ENCODE measurements at places on chromosomes 1 and 21.
A peak's percentile ranks its signal among the peaks of the same experiment; 100 is the strongest.

- DNase-seq: no peak
Measured at GRCh38 chr1:29953961-29954360, 717.6 kb downstream of the PTPRU start.

GRCh38 chr21:16538405-16538804 is 808.6 kb downstream of the USP25 start:
- no peak for DNase-seq

GRCh38 chr1:13823126-13823880 is 123.3 kb downstream of the PRDM2 start:
- no peak for DNase-seq

GRCh38 chr1:245108246-245108645 is 46.5 kb upstream of the KIF26B start:
- no peak for DNase-seq

- no peak for DNase-seq
Measured at GRCh38 chr1:44903011-44903680, 60.1 kb upstream of the PTCH2 start.

GRCh38 chr1:226691247-226691646 is 47.8 kb downstream of the ITPKB start:
- DNase-seq: no peak

DNA sequence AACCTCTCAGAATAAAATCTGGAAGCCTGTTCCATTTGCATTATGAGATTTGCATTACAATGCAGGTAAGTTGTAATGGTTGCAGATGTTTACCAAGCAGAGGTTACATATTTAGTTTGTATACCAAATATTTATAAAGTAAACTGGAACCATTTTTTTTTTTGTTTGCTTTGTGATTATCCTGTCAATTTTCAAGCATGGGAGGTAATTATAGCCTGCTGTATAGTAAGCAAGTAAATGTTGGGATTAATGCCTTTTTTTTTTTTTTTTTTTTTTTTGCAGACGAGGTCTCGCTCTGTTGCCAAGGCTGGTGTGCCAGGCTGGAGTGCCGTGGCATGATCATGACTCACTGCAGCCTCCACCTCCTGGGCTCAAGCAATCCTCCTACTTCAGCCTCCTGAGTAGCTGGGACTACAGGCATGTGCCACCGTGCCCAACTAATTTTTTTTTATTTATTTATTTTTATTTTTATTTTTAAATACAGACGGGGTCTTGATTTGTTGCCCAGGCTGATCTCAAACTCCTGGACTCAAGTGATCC is 21.0 kb downstream of the NFYC start:
- DNase-seq: no peak

GRCh38 chr1:101166583-101167120 is 70.2 kb upstream of the S1PR1 start:
- no peak for DNase-seq

- no peak for DNase-seq
Measured at GRCh38 chr1:5748286-5749225, 243.7 kb downstream of the NPHP4 start.

- no peak for DNase-seq
Measured at GRCh38 chr1:167499664-167500101, 18.6 kb downstream of the CD247 start.

GRCh38 chr1:110879758-110880606 is 7.0 kb downstream of the CD53 start:
- DNase-seq: peak; percentile 22

- DNase-seq: no peak
Measured at GRCh38 chr1:178563099-178563820, 50.4 kb downstream of the TEX35 start.

DNA sequence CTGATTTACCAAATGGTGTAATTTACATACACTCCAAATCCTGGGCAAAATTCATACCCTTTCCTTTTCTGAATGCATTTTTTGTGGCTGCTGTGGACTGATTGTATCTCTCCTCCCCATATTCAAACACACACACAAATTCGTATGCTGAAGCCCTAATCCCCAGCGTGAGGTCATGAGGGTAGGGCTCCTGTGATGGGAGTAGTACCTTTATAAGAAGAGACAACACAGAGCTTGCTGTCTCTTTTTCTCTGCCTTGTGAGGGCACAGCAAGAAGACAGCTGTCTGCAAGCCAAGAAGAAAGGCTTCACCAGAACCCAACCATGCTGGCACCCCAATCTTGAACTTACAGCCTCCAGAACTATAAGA is 24.4 kb downstream of the DUSP10 start:
- no peak for DNase-seq

GRCh38 chr1:51298322-51298705 is 32.0 kb downstream of the TTC39A start:
- DNase-seq: no peak

DNA sequence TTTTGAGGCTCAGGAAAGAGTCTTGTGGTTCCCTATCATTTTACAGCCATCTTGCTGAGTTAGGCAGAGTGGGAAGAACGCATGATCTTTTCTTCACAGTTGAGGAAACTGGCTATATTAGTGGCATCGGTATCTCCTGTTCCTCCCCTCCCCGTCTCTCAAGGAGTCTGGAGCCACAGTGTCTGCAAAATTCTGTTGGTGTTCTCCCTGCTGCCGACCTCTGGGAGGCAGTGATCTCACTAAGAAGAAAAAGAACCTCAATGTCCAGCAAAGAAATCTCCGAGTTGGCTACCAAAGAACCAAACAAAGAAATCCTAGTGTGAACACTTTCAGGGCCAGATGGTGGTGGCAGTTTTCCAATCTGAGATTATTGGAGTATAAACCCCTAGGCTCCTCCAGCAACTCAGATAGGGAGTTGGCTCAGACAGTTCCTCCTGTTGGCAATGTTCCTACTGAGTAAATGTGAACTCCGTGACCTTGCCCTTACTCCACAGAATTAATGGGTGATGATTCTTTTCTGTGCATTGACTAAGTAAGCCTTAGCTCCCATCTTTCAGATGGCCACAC is 41.2 kb downstream of the PRAMEF20 start:
- no peak for DNase-seq

- DNase-seq: no peak
Measured at GRCh38 chr1:152411134-152411533, 2.9 kb downstream of the CRNN start.

- no peak for DNase-seq
Measured at GRCh38 chr1:245754463-245754961, 599.7 kb downstream of the KIF26B start.

DNA sequence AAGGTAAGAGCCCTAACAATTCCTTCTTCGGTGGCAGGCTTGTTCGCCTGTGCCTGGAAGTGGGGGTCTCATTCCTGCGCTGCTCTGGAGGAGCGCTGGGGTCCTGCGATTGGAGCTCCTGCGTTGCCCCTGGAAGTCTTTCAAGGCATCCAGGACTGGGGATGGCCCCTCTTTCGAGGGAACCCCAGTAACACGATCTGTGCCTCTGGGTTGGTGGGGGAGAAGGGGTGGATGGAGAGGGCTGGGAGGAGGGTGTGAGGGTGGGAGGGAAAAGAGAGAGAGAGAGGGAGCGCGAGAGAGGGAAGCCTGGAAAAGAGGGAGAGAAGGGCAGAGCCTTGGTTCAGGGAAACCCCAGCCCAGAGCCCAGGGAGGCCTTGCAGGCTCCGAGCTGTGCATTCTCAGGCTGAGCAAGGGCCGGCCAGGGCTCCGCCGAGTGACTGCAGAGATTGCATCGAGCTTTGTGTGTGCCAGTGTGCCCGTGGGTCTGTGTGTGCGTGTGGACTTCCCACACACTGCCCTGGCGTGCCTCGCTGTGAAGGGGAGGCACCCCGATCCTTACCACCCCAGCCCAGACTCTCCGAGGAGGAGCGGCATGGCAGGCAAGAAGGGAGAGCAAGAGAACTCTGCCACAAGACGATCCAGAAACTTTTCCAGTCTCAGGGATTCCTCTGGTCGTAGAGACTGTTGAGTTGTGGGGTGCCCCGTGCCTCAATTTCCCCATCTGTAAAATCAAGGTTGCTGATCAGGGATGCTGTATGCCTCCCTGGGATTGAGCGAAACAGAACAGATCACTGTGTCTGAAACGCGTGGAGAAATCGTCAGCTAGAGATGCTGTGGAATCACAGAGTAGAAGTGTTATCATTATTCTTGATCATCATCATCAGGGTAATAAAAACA is 619 bp downstream of the BCL9 start:
- no peak for DNase-seq

- DNase-seq: no peak
Measured at GRCh38 chr1:57795886-57796285, 372.0 kb upstream of the DAB1 start.

DNA sequence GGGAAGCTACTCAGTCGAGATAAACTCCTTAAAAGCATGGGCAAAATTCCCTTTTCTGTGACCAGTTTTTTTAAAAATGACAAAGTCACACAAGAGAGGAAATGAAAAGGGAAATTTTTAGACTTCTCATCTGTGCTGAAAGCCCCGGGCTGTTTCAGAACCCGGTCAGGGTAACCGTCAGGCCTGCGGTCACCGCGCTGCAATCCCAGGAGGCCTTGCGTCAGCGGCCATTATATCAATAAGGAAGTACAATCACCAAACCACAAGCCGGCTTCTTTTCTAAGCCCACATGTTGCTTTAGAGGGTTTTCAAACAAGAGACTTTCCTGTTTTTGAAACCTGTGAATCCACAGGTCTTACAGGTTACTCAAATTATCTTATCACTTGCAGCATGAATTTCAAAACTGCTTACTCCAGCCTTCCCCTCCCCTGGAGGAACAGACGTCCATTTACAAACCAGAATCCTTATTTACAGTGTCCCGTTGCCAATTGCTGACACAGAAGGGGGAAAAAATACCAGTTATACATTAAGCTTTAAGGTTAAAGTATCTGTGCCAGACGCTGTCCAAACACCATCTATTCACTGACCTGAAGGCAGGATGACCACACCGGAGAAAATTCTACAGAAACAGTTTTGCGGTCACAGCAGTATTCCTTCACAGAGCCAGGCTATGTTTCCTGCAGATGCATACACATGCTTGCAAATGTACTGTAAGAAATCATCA is 165.3 kb downstream of the TOMM20 start:
- peak; percentile 69 for DNase-seq

GRCh38 chr21:18117176-18117575 is 127.5 kb upstream of the CHODL start:
- no peak for DNase-seq

GRCh38 chr1:97903626-97904025 is 17.2 kb downstream of the DPYD start:
- DNase-seq: no peak

DNA sequence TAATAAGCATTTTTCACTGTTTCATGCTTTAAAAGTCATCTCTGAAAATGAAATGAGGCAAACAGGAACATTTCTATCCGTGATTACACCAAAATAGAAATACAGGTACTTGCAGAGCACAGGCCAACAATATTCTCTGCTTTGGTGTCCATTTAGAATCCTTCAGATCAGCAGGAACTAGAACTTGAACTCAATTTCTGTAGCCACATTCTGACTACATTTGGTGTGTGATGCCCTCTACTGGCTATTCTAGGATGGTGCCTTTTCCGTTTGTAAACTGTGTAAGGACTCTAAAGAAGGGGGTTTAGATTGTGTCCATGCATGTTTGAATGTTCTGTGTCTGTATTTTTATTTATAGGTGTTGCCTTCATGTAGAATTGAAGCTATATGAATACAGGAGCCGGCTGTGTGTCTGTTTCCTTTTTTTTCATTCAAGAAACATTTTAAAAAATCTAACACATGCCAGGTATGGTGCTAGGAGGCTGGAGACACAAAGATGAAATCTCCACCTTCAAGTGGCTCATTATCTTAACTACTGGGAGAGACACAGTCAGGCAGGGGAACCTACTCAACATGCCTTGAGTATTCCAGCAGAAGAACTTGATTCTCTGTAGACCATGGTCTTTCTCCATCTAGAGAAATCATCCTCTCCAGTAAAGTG is 7.6 kb upstream of the ZNF326 start:
- DNase-seq: peak; percentile 11

- no peak for DNase-seq
Measured at GRCh38 chr1:12527564-12527963, 90.4 kb downstream of the DHRS3 start.

Data from stimulated activated CD8-positive, alpha-beta memory T cell treated with anti-CD3 and anti-CD28 coated beads, Interleukin-2, amount 100 ng/mL, for 1 hour (primary cell).